ENCODE measurements at places on chromosomes 6 and 20. TPM values are rescaled to one million over a fixed set of nuclear protein-coding genes. Genes with fewer than 3 reads are reported as not detected.

PSORS1C2 gene
- not detected for total RNA-seq

OPRL1 gene
- total RNA-seq = 1.6 TPM

DEFB116 gene
- total RNA-seq = not detected

MLIP gene
- not detected for total RNA-seq

COL9A3 gene
- 0.57 TPM for total RNA-seq

SLC26A8 gene
- 0.14 TPM for total RNA-seq

NR2E1 gene
- not detected for total RNA-seq

ANKEF1 gene
- 1.4 TPM for total RNA-seq

IPCEF1 gene
- 0.43 TPM for total RNA-seq

SPACA1 gene
- not detected for total RNA-seq

SIRPD gene
- total RNA-seq = not detected

SOBP gene
- total RNA-seq = 5.3 TPM

PRR18 gene
- total RNA-seq = not detected

CGA gene
- 0.09 TPM for total RNA-seq

CENPW gene
- 6.0 TPM for total RNA-seq

EPHA7 gene
- under 0.01 TPM for total RNA-seq

ELOVL4 gene
- total RNA-seq = 5.6 TPM

PLEKHG1 gene
- 2.7 TPM for total RNA-seq

RIPPLY2 gene
- total RNA-seq = 0.28 TPM

BMP7 gene
- not detected for total RNA-seq

TINAG gene
- total RNA-seq = not detected

DPPA5 gene
- not detected for total RNA-seq

LRRC73 gene
- total RNA-seq = 0.65 TPM

MUC22 gene
- not detected for total RNA-seq

EYS gene
- total RNA-seq = 0.28 TPM

HSP90AB1 gene
- total RNA-seq = 262 TPM

TEAD3 gene
- 6.8 TPM for total RNA-seq

RAET1G gene
- 4.1 TPM for total RNA-seq

RAB22A gene
- 13.6 TPM for total RNA-seq

DAAM2 gene
- total RNA-seq = 1.9 TPM

HFE gene
- 13.7 TPM for total RNA-seq

ATP6V1G2 gene
- total RNA-seq = 5.0 TPM

SLC16A10 gene
- not detected for total RNA-seq

DEFB132 gene
- total RNA-seq = not detected

DDX27 gene
- 33.7 TPM for total RNA-seq

HLA-DRA gene
- not detected for total RNA-seq

GRM4 gene
- total RNA-seq = under 0.01 TPM

GHRH gene
- not detected for total RNA-seq

TJAP1 gene
- 9.3 TPM for total RNA-seq

MEP1A gene
- not detected for total RNA-seq

ARMH2 gene
- total RNA-seq = not detected

CDS2 gene
- 20.1 TPM for total RNA-seq

TXLNB gene
- 0.46 TPM for total RNA-seq

TGM3 gene
- not detected for total RNA-seq

KCNS1 gene
- 0.14 TPM for total RNA-seq

COL19A1 gene
- 0.28 TPM for total RNA-seq

HDGFL1 gene
- not detected for total RNA-seq

EPB41L1 gene
- total RNA-seq = 24.5 TPM

PAX1 gene
- not detected for total RNA-seq

MAP3K7 gene
- total RNA-seq = 34.2 TPM

DYNLT2 gene
- total RNA-seq = 0.65 TPM

TTLL9 gene
- under 0.01 TPM for total RNA-seq

CPNE5 gene
- total RNA-seq = 0.55 TPM

NHLRC1 gene
- 1.8 TPM for total RNA-seq

NINL gene
- total RNA-seq = 10.3 TPM

HIVEP2 gene
- total RNA-seq = 10.1 TPM

LPA gene
- not detected for total RNA-seq

KCNK16 gene
- total RNA-seq = not detected

Data from smooth muscle cell of bladder (primary cell).